Stomach (tissue), 19 donors: ENCODE measurements at places on chromosomes 3 and 15. TPM values are rescaled to one million over a fixed set of nuclear protein-coding genes. Genes with fewer than 3 reads are reported as not detected.

Gene ROBO1
- 174 TPM for total RNA-seq

Gene AADACL2
- total RNA-seq = not detected

GRCh38 chr3:115052906-115053305 lies 94.2 kb downstream of the ZBTB20 start:
- H3K36me3 ChIP-seq = no peaks in the 10 kb centered on the region
- no peaks in the 10 kb centered on the region for H3K27me3 ChIP-seq
- H3K4me3 ChIP-seq = no peak overlapping the region
- no peaks in the 10 kb centered on the region for H3K4me1 ChIP-seq

DNA sequence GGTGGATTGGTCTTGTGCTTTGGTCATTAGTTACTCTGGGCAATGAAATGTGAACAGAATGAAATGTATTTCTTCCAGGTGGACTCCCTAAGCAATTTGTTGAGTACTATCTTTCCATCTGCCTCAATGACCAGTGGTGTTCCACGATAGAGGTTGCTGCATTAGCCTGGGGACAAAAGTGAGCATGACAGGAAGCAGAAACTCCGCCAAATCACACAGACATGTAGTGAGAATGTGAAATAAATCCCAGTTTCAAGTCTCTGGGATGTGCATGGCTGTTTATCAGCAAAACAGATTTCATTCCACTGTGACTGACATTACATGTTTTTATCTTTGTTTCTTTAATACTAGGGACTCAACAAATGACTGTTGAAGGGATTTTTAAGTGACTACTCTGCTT lies 63.3 kb upstream of the DCBLD2 start:
- no peak overlapping the region for H3K27ac ChIP-seq
- no peaks in the 10 kb centered on the region for H3K27me3 ChIP-seq
- H3K4me3 ChIP-seq = no peak overlapping the region
- no peaks in the 10 kb centered on the region for H3K4me1 ChIP-seq

DNA sequence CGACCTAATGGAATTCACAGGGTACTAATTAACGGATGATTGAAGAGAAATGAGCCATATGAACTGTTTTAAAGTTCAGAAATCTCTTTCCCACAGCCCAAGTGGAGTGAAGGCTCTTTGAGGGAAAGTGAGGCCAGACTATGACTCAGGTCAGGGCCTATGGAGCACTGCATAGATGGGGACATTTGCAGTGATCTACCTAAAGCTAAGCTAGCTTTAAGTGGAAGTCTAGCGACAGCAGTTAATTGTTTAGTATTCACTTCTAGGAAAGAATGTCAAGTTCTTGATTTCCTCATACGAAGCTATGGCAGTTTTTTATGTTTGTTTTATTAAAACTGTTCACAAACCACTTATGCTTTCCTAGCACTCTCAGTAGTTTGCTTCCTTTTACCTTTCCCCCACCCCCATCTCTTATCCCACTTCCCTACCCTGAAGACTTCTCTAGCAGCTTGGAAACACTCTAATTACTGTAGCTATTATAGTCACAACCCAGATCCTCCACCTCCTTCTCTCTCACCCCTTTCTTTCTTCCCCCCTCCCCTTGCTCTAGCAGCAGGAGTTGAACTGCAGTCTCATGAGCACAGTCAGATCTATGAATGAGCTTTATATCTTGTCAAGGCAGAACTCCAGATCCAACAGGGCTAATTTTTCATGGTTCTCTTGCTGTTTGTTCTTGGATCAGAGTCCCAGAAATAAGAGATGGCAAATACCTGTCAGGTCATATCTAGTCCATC lies 6.2 kb downstream of the ZNF609 start:
- no peak overlapping the region for H3K4me3 ChIP-seq
- no peaks in the 10 kb centered on the region for H3K27me3 ChIP-seq
- DNase-seq = no peak
- H3K27ac ChIP-seq = no peak overlapping the region
- peaks cover 12% of the 10 kb centered on the region for H3K36me3 ChIP-seq
- H3K4me1 ChIP-seq = peaks cover 43% of the 10 kb centered on the region

GRCh38 chr3:18937574-18937973 lies 210.7 kb upstream of the KCNH8 start:
- H3K27ac ChIP-seq = no peak overlapping the region
- DNase-seq = no peak
- H3K4me3 ChIP-seq = no peak overlapping the region
- no peaks in the 10 kb centered on the region for H3K36me3 ChIP-seq

- H3K27me3 ChIP-seq = no peaks in the 10 kb centered on the region
- H3K27ac ChIP-seq = no peak overlapping the region
- H3K4me1 ChIP-seq = peaks cover 8% of the 10 kb centered on the region
- no peak for DNase-seq
- no peak overlapping the region for H3K4me3 ChIP-seq
- no peaks in the 10 kb centered on the region for H3K36me3 ChIP-seq
These were observed 26.8 kb upstream of the CSTA start for GRCh38 chr3:122298239-122298638.

- H3K27me3 ChIP-seq = peaks cover 16% of the 10 kb centered on the region
- H3K27ac ChIP-seq = no peak overlapping the region
- peak overlapping the region; percentile 37 for H3K4me3 ChIP-seq
- H3K4me1 ChIP-seq = peaks cover 5% of the 10 kb centered on the region
These were observed 165.6 kb downstream of the NSMCE3 start for GRCh38 chr15:29103824-29104565.

- DNase-seq = no peak
- H3K27ac ChIP-seq = no peak overlapping the region
- no peaks in the 10 kb centered on the region for H3K27me3 ChIP-seq
These were observed 87.6 kb downstream of the PDCD6IP start for GRCh38 chr3:33886015-33886414.

Gene LARP6
- 9.8 TPM for total RNA-seq

Gene ABHD14A
- total RNA-seq = 7.0 TPM
